ENCODE measurements at places on chromosomes 13 and 19.

DNA sequence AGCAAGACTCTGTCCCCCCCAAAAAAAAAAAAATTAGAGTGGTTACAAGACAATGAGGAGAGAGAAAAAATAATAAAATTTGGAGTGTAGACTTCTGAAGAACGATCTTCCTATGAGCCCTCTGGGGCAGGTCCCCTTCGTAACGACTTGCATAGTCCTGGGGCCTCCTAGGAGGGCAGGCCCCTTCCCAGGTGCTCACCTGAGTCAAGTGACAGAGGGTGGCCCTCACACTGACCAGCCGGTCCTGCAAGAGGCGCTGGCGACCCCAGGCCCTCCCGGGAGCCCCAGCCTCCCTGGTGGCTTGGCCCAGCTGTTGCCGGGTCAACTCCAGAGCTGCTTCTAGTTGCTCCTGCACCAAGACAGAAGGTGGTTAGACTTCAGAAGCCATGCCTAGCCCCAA lies 14.9 kb downstream of the PLEKHA4 start:
- DNase-seq: no peak

DNA sequence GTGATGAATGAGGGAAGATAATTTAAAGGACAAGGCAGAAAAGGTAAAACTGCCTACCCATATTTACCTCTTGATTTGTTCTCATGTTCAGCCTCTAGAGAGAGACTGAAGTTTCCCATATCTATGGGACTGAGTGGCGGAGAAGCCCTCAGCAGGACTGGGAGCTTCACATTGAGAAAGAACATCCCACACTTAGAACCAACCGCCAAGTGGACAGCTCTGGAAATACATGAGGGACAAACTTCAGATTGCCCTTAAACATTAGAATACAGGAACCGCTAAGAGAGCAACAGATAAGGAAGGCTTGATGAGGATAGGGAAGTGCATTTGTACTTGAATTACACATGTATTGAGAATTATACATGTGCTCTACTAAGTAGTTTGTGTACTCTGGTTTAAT lies 316.0 kb upstream of the MIR17HG start:
- no peak for DNase-seq

DNA sequence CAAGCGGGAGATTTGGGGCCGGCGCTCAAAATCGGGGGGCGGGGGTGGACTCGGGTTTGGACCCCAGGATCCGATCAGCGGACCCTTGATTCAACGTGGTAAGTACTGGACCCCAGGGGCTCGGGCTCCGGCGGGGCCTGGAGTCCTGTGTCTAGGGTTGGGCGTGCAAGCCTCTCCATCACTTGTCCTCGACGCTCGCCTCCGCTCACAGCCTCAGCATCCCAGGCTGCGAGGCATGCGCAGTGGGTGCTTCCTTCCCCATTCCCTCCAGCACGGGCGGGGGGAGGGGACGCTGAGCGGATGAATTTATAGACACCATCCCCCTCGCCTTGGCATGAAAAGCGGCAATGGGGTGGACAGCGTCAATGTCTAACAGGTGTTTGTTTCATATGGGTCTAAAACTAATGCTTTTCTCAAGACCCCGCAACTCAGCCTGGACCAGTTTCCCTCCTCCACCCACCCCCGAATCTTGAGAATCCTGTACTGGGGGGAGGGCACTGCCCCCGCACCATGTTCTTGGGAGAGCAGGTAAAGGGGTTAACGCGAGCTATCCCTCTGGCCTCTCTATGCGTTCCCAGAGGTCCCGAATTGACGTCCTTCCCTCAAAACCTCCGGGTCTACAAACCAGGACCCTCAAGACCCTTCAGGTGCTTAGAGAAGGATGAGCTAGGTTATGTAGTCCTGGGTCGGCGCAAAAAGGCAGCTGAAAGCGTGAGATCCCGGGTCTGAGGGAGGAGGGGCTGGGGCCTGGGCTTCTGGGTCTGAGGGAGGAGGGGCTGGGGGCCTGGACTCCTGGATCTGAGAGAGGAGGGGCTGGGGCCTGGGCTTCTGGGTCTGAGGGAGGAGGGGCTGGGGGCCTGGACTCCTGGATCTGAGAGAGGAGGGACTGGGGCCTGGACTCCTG lies 579 bp downstream of the CPT1C start:
- no peak for DNase-seq

GRCh38 chr13:48068952-48069351 lies 26.0 kb downstream of the MED4 start:
- no peak for DNase-seq

DNA sequence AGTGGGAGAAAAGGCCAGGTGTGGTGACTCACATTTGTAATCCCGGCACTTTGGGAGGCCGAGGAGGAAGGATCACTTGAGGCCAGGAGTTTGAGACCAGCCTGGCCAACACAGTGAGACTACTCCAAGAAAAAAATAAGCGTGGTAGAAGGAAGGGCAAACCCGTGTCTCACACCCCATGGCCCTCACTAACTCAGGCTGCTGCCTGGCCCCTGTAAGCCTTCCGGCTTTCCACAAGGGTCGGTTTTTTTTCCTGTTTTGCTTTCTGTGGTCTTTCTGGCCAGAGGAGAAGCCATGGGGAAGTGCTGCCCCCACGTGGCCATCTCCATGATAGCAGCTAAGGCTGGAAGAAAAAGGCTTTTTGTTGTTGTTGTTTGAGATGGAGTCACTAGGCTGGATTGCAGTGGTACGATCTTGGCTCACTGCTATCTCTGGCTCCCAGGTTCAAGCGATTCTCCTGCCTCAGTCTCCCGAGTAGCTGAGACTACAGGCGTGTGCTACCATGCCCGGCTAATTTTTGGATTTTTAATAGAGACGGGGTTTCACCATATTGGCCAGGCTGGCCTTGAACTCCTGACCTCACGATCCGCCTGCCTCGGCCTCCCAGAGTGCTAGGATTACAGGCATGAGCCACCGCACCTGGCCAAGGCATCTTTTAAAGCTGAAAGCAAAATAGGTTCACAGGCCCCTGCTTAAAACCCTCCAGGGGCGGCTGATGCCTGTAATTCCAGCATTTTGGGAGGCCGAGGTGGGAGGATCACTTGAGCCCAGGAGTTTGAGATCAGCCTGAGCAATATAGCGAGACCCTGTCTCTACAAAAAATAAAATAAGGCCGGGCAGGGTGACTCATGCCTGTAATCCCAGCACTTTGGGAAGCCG lies 7.5 kb upstream of the ARHGEF18 start:
- no peak for DNase-seq
